ENCODE measurements at places on chromosomes 5 and 9. TPM values are rescaled to one million over a fixed set of nuclear protein-coding genes. Genes with fewer than 3 reads are reported as not detected.

DNA sequence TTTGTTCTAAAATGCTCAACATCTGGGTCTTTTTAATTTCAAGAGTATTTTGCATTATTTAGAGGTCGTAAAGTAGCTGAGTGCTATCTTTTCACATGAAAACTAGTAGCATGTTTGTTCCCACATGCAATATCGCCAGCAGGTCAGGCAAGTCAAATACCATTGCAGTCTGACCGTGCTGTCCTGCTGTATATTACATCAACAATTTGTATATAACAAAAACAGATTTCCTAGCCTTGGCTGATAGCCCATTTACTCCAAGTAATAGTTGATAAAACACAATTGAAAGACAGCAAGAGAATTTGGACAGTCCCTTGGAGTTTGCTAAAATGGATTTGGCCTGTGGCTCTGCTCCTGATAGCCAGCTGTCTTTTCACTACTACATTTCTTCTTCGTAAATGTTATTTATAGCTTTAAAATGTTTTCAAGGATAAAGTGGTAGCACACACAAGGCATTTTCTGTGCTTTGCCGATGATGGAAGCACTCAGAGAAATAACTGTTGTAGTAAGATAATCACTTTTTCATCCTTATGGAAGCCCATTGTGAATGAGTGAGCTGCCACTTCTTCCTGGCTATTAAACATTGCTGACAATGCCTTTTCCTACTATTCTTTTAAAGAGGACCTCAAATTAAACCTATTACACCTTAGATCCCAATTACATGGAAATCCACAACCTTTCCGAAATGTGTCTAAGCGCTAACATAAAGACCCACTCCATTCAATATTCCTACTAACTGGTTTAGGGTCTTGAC is 992.1 kb downstream of the MAT2B start:
- DNase-seq = no peak

ZBTB26 gene
- 12.2 TPM for total RNA-seq

DNA sequence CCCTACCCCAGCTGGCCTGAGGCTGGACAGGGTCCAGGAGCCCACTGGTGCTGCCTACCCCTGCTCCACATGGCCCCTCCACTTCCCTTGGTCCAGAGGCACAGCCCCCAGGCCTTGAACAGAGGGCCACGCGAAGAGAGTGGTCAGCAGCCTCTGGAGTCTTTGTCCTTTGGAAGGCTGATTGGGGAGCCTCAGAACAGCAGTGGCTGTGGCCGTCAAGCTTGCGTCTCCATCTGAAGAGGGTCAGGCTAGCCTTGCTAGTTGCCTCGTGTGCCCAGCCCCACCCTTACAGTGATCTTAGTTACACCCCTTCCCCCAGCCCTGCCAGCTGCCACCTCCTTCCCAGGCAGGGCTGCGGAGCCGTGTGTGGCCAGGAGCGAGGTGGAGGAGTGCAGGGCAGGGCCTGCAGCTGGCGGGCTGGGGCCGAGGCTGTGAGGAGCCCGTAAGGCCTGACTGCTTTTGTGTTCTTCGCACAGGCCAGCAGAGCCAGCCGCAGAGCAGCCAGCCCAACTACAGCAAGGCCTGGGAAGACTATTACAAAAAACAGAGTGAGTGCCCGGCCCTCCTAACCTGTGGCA is 30.1 kb upstream of the PRDM12 start:
- DNase-seq = no peak

SLC23A1 gene
- 1.9 TPM for total RNA-seq

DNA sequence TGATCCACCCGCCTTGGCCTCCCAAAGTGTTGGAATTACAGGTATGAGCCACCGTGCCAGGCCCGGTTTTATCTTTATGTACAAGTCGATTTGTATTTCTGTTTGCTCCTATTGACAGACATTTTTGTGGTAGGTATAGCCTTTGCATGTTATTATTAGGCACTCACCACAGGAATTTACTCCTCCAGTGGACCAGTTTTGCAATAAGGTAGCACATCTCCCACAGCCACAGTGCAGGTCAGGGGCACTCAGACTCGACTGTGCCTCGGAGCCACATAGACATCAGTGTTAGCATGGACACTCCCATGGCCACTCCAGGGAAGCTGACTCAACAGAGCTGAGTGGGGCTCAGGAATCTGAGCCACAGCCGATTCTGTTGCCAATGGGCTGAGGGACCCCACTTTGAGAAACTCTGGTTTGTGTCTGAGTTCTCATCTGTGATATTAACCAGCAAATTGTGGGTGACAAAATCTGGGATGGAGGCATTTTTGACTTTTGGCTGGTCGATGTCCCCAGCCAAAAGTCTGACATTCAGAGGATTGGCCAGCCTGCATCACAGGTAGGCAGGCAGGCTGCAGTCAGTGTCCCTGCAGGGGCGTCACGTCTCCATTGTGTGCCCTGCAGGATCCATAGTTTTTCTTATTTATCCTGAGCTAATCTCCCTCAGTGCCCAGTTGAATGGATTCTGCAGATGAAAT is 15.0 kb upstream of the SHB start:
- DNase-seq = peak; percentile 58

DNA sequence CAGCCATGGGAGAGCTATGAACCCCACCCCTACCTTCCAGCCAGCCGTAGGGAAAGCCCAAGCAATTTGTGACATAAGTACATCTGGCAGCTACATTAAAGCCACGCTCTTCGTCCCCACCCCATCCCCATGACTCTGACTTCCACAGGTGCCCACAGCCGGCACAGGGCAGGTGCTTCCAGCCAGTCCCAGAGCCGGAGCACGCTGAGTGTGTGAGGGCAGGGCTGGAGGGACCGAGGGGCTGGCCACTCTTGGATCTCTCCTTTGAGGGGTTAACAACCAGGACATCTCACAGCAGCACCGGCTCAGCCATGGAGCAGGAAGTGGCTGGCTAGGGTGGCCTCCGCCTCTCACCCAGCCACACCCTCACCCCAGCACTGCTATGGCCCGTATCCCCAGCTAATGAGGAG is 2.4 kb upstream of the FAM78A start:
- peak; percentile 17 for DNase-seq

BARHL1 gene
- not detected for total RNA-seq

- DNase-seq = no peak
Measured at GRCh38 chr9:92406477-92406876, 2.1 kb upstream of the OGN start.

DNA sequence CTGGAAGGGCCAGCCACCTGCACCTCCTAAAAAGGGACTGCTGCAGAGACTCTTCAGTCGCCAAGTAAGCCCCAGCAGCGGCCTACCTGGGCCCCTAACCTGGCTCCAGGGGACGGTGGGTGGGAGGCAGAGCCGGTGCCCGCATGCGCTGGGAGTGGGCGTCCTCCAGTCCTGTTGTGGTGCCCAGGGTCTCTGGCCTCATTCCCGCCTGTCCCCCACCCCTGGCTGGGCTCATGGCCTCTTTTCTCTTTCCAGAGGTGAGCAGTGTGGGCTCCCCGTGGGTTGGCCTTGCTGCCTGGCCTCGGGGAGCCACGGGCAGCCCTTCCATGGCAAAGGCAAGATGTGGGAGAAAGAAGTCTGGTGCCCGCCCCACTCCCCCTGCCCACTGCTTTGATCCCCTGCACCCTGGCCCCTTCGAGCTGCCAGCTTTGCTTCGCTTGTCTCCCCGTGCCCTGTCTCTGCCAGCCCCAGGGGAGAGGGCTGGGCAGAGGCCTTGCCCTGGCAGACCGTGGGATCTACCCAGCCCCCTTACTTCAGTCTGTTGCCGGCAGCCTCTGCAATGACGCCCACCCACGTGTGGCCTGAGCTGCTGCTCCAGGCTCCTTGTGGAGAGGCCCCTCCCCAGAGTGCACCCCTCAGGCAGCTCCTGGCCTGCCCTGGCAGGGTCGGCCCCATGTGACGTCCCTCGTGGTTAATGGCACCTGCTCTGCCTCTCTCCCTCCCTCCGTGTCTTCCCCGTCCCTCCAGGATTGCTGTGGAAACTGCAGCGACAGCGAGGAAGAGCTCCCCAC is 5.4 kb upstream of the PRR7 start:
- no peak for DNase-seq

SGCD gene
- total RNA-seq = not detected

PDCD1LG2 gene
- total RNA-seq = 1.4 TPM

GRCh38 chr9:87713278-87713987 is 12.5 kb upstream of the CTSL start:
- DNase-seq = peak; percentile 89

DNA sequence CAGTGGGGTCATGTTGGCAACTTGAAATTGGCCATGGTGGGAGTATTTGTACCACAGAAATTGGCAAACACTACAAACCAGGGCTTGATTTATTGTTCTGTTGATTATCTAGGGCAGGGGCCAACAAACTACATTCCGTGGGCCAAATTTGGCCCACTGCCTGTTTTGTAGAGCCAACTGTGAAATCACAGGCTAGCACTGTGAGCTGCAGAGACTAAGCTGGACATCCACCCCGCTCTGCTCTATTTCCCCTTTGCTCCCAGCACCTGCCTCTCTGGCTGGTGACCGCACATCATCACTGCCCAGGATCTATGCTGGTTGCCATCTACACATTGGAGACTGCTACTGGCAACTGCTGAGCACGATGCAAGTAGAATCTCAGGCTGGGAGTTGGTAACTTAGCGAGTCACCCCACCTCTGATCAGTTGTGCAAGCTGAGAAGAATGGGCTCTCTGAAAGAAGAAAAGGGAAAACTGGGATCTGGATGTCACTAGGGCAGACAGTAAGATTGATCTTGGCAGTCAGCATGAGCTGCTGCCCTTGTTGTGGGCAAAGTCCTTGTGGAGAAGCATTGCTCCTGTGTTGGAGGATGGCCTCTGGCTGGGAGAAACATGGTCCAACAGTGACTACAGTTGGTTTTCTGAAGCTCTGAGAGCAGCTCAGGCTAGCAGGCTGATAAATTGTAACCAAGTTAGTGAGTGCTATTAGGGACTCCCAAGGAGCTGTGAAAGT is 144.7 kb upstream of the RAD23B start:
- no peak for DNase-seq

- no peak for DNase-seq
Measured at GRCh38 chr5:167208911-167209310, 1082.5 kb upstream of the WWC1 start.

GRCh38 chr5:109927639-109928038 is 237.9 kb downstream of the MAN2A1 start:
- no peak for DNase-seq

GRCh38 chr5:131595088-131596033 is 39.7 kb downstream of the RAPGEF6 start:
- no peak for DNase-seq

DNA sequence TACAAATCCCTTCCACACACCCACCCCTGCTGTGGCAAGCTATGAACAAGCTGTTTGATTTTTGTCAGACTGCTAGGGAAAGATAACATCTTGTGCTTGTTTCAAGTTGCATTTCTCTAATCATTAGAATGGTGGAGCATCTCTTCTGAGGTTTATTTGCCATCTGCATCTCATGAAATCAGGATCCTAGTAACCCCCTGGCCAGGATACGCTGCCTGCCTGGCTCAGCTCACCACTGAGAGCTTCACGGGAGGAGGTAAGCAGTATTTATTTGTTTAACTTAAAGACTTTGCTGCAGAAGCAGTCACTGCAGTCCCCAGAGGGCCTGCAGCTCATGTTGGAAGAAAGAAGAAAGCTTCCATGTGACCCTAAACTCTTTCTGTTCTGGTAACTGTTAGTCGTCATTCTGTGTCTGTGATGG is 83.3 kb upstream of the CXCL14 start:
- DNase-seq = no peak

C5orf58 gene
- not detected for total RNA-seq

SPTAN1 gene
- 239 TPM for total RNA-seq

Data from PC-9 (cell line).